ENCODE measurements at places on chromosomes 5 and 9. TPM values are rescaled to one million over a fixed set of nuclear protein-coding genes. Genes with fewer than 3 reads are reported as not detected.

DNA sequence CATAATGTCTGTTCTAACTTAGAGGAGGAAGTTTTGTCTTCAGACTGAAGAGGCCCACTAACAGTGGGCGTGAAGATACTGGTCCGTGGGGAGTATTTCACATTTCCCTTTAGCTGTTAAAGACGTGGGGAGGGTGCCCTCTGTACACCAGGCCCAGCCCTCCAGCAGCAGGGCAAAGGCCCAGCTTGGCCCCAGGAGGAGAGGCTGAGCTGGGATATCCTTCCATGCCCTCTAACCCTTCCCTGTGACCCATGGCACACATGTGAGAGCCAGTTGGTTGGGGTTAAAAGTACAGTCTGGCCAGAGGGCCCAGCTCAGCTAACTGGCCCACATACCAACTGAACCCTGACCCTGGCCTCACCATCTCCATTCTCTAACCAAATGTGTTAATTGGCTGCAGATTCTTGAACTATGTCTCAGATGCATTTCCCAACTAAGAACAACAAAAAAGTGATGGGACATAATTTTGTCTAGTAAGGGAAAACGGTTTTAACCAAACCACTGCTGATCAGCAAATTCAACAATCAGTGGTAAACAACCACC lies 74.4 kb downstream of the LHFPL2 start:
- DNase-seq, result no peak
- H3K36me3 ChIP-seq, result peaks cover 4% of the 10 kb centered on the region

Gene SLC36A3
- not detected for total RNA-seq

DNA sequence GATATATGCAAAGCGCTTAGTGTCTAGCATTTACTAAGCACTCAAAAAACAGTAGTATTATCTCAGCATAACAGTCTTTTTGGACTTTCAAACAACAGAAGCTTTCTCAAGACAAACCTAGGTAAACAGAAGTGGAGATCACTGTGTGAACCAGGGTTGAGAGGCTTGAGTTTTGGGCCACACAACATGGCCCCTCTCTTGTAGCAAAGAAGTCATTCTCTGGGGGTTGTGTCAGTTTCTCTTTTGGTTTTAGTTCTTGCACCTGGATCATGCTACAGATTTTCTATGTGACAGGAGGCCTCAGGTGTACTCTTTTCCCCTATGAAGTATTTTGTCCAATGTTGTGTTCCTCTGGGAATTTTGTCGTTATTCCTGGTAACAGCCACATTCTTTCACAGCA lies 30.0 kb downstream of the INSYN2B start:
- H3K27me3 ChIP-seq, result peaks cover 1% of the 10 kb centered on the region
- no peak overlapping the region for H3K27ac ChIP-seq
- H3K36me3 ChIP-seq, result no peaks in the 10 kb centered on the region
- no peak overlapping the region for H3K4me3 ChIP-seq

DNA sequence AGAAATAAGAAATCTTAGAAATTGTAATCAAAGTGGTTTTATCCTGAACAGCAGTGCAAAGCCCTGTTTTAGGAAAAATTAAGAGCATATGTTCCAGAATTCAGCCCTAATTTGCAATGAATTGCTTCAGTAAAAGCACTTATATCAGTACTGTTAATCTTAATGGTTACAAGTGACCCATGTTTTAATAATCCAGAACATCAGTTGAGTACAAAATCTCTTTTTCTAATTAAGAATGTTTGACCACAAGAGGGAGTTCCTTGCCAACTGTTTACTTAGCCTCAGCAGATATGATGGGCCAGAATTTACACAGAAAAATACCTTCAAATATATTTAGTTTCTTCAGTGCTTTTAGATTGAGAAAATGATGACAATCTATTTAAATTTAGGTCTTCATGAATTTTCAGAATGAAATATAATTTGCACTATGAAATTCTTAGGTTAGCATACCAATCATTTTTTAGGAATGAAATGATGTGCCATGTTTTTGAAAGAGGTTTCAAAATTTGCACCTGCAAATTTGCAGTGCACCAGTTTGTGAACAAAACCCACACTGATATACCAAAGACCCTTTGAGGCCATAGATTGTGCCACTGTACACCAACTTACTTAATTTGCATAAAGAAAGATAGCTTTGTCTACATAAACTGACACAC lies 926.3 kb upstream of the ARRDC3 start:
- no peak for DNase-seq
- H3K4me1 ChIP-seq, result peaks cover 5% of the 10 kb centered on the region
- H3K27ac ChIP-seq, result no peak overlapping the region
- no peaks in the 10 kb centered on the region for H3K36me3 ChIP-seq

DNA sequence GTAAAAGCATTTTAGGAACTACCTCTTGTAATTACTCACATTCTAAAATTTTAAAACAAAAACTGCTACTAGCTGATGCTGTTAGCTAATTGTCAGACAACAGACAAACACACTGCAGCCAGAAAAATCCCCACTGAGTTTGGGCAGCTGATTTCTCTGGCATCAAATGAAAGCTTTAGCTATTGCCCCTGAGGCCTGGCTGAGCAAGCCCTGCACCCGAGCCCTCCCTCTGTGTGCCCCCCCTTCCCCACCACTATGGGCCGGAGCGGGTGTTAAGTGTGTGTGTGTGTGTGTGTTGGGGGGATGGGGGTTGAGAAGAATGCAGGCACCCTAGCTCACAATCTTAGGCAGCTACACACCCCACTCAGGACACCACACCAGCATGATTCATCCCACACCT lies 2.4 kb downstream of the NEUROG1 start:
- peaks cover 20% of the 10 kb centered on the region for H3K36me3 ChIP-seq
- H3K27me3 ChIP-seq, result peaks cover 21% of the 10 kb centered on the region
- H3K27ac ChIP-seq, result no peak overlapping the region
- no peak for DNase-seq
- H3K4me3 ChIP-seq, result peak overlapping the region; percentile 91

GRCh38 chr5:124705577-124705976 lies 40.9 kb downstream of the ZNF608 start:
- no peak for DNase-seq
- H3K4me1 ChIP-seq, result peaks cover 86% of the 10 kb centered on the region
- peak overlapping the region; percentile 82 for H3K4me3 ChIP-seq
- H3K36me3 ChIP-seq, result no peaks in the 10 kb centered on the region

DNA sequence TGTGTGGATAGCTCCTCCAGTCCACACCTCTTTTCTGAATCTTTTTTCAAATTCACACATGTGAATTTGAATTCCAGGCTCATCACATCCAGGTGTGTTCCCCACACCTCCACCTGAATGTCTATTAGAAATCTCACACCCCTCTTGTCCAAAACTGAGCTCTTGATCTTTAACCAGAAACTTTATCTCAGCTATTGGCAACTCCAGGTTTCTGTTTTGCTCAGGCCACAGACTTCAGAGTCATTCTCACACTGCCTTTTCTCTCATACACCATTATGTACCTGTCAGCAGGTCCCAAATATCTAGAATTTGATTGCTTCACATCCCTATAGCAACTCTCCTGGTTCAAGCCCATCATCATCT lies 11.6 kb downstream of the NIPSNAP3B start:
- no peak overlapping the region for H3K27ac ChIP-seq
- peaks cover 4% of the 10 kb centered on the region for H3K27me3 ChIP-seq
- H3K4me3 ChIP-seq, result no peak overlapping the region
- H3K36me3 ChIP-seq, result no peaks in the 10 kb centered on the region

GRCh38 chr5:172886476-172886875 lies 52.4 kb downstream of the ERGIC1 start:
- H3K4me3 ChIP-seq, result no peak overlapping the region
- peaks cover 6% of the 10 kb centered on the region for H3K4me1 ChIP-seq

DNA sequence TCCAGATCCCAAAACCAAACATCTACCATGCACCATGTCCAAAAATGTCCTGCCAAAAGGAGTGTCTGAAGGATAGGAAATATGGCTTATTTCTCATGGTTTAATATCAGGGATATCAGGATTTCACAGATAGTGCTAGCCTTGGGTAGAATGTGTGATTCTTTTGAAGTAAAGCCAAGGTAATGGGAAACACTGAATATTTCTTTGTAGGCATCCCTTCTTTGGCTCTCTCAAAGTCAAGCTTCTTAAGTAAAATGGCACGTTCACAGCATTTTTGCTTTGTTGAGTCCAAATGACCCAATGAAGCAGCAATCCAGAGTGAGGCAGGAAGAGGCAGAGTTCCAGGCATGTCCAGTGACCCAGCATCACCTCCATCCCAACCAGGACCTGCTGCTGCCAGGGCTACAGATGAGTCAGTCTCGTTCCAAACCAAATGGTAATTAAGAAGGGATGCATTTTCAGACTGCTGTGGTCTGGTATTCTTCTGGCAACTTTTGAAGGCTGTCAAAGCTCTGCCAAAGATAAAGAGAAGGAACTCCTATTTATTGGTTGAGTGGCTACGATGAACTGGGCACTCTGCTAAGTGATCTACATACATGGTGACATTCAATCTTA lies 678.8 kb upstream of the KLF4 start:
- H3K36me3 ChIP-seq, result no peaks in the 10 kb centered on the region
- H3K27ac ChIP-seq, result no peak overlapping the region
- DNase-seq, result no peak

Data from glutamatergic neuron (in vitro differentiated cells).